ENCODE measurements at places on chromosomes 16 and 17.

DNA sequence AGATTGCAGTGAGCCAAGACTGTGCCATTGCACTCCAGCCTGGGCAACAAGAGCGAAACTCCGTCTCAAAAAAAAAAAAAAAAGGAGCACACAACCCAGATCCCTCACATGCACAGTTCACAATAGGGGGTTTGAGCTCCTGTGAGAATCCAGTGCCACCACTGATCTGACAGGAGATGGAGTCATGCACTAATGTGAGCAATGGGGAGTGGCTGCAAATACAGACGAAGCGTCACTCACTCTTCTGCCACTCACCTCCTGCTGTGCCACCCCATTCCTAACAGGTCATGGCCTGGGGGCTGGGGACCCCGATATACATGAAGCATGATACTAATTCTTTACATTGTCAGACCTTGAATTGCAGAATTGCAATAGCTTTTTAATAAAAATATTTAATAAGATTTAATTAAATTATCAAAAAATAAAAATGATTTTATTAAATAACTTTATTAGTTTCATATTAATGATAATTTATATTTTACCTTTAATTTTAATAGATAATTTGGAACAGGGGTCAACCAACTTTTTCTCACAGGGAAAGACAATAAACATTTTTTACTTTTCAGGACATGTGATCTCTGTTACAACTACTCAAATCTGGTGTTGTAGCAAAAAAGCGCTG, 171.4 kb downstream of the COPRS start:
- no peak for DNase-seq

DNA sequence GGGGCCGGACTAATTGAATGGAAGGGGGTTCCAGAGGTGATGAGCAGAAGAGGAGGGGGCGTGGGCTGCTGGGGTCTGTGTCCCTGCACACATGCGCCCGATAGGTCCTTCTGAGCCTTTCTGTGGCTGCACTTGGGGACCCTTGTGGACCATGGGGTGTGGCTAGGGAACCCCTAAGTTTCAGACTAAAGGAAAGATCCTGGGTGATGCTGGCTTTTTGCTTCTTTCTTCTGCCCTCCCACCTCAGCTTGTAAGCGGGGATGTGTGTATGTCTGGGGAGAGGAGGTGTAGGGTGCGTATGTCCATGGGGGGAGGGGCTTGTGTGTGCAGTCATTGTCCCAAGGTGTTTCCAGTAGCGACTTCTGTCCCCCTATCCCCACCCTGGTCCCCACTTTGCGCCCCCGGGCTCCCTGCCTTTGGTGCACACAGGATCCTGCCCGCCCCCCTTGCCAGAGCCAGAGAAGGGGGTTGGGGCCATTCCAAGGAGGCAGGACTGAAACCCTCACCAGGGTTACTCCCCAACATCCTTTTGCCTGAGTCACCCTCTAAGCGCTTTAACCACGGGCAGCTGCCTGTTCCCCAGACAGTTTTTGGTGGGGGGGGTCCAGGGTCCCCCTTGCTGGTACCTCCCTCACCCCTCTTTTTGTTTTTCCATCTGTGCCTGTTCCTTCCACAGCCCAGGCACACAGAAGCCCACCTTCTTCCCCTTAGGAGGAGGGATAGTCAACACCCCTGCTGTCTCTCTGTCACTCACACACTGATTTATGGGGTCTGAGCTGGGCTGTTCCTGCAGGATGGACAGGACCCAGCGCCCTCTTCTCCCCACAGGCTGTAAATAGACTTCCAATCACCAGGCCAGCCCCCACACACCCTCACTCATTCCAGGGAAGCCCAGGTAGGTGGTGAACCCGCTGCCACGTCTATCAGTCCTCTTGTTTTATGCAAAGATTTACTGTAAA, 83.2 kb downstream of the ARHGAP23 start:
- DNase-seq: no peak

GRCh38 chr17:21209511-21210175, 4.3 kb downstream of the TMEM11 start:
- DNase-seq: no peak

DNA sequence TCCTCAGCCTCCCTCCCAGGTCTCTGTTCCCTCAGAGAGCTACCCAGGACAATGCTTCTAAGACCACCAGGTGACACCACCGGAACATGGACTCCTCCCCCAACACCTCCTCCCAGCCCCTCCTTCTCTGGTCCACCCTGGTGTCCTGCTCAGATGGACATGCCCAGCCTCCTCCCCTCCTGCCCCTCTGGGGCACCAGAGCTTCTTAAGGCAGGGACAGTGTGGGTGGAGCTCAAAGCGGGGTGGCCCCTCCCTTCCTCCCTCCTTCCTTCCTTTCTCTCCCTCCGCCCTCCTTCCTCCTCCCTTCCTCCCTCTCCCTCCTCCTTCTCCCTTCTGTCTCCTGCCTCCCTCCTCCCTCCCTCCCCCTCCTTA, 22.7 kb downstream of the TRPV3 start:
- no peak for DNase-seq

DNA sequence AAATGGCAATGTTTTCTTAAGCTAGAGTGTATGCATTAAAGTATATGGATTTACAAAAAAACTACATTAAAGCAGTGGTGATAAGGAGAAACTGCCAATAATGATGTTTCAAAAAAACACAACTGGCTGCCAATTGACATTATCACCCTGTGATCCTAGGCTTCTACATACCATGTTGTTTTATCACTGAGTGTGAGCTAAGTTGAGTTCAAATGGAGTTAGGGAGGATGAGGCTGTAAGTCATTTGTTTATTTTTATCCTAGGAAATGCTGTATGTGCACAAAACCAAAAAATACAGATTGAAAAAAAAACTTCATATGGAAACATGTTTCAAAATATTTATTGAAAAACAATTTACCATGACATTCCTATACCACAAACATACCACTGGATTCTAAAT, 22.9 kb downstream of the CHCT1 start:
- no peak for DNase-seq

GRCh38 chr17:81477173-81477572, 35.4 kb downstream of the ACTG1 start:
- no peak for DNase-seq

DNA sequence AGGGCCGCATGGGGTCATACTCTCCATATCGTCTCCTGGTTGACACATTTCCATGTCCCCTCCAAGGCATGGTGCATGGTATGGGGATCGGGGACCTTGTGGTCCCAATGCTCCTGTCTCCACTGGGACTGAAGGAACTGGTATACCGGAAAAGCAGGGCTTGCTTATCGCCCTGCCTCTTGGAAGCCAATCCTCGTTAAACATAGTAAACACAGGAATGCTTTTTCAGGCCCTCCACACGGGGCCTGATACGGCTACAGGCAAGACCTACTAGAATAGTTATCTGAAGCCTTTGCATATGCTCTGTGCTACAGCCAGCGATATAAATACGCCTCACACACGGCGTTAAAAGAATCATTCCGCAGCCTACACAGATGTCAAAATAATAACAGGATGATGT, 159.5 kb downstream of the SHISA9 start:
- DNase-seq: no peak

DNA sequence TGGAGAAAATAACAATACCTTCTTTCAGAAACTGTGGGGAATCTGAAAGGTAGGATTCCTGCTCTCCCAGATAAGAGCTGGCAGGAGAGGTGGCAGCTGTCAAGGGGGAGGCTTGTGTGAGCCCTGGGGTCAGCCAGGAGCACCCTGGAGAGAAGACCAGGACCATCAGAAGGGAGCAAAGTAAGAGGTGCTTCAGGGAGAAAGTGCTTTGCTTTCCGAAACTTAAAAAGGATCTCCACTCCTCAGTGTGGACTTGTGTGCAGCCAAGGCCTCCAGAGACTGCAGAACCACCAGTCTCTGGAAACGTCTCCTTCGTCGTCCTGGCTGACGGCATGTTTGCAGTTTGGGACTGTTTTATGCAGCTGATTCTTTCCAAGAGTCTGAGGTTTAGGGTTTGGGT, 13.7 kb upstream of the SOX9 start:
- no peak for DNase-seq

GRCh38 chr16:11689031-11689840, 21.0 kb downstream of the SNN start:
- DNase-seq: no peak

- no peak for DNase-seq
Observed at GRCh38 chr16:19967963-19968362, 83.3 kb upstream of the GPRC5B start.

- no peak for DNase-seq
Observed at GRCh38 chr16:5045499-5046115, 11.9 kb upstream of the NAGPA start.

DNA sequence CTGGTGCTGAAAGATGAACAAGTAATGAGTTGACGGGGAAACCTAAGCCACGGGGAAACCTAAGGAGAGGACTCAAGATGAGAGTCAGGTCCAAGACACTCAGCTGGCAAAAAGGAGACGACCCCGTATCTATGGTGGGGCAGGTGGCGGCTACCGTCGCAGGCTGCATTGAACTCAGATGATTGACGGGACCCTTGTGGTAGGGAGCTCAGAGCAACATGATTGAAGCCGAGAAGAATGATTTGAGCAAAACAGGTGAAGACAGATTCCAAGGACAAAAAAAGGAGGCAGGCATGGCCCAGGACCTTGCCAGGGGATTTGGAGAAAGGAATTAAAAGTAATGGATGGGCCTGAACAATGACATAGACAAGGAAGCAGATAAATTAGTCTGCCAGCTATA, 7.5 kb upstream of the MYH3 start:
- no peak for DNase-seq

- DNase-seq: no peak
Observed at GRCh38 chr16:23771027-23771426, 16.2 kb downstream of the CHP2 start.

DNA sequence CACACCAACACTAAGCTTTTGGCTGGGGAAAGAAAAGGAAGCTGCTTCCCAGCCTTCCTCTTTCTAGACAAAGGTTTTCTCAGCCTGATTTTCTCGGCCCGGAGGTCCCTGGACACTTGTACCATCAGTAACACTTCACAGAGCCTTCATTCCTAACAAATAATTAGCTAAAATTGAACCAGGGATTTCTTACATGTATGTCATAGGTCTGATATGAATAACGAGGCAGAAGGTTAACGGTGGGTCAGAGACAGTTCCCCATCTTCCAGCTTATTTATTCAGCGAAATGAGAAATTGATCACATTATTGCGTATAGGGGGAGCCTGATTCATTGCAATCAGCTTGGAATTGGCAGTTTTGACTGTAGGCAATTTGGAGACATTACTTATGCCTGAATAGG, 142.5 kb downstream of the SALL1 start:
- no peak for DNase-seq

GRCh38 chr16:27844826-27845225, 218.7 kb downstream of the GSG1L start:
- no peak for DNase-seq

DNA sequence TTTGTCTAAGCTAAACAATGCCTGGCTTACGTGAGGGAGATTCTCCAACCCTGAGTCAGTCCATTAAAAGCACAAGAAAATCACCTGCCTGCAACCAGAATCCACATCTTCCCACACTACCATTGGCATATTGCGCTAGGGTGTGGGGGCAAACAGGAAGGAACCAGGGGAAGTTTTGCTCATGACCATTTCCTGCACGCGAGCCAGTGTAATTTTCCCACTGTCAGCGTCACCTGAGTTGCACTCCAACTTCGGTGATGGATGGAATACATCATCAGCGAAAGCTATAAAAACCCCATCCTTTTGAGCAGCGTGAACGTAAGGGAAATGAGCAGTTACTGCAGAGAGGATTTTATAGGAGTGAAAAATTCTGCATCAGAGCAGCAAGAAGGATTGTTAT, 167.9 kb upstream of the NOL11 start:
- DNase-seq: no peak

DNA sequence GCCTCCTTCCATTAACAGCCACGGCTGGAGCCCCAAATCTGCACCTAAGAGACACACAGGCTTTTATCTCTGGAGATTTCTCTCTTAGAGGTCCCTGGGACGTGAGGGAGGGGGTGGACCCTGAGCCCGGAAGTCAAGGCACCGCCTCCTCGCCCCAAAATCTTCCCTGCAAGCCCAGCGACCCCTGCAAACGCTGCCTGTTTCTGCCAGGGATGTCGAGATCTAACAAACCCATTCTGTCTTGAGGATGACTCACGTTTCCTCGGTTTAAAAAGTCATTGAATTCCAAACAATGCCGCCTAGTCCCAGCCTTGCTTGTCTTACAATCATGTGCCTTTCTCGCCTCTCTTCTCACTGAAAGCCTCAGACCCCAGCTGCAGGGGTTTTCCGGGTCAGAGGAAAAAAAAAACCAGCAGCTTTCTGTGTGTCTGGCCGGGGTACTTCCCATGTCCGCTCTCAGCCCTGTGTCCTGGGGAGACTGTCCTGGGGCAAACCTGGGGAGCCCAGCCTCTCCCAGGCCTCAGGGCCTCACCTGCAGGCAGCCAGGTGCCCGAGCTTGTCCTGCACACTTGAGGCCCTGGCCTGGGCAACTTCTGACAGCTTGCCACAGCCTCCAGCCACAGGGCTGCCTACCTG, 15.4 kb downstream of the ARL2BP start:
- DNase-seq: peak; percentile 33

DNA sequence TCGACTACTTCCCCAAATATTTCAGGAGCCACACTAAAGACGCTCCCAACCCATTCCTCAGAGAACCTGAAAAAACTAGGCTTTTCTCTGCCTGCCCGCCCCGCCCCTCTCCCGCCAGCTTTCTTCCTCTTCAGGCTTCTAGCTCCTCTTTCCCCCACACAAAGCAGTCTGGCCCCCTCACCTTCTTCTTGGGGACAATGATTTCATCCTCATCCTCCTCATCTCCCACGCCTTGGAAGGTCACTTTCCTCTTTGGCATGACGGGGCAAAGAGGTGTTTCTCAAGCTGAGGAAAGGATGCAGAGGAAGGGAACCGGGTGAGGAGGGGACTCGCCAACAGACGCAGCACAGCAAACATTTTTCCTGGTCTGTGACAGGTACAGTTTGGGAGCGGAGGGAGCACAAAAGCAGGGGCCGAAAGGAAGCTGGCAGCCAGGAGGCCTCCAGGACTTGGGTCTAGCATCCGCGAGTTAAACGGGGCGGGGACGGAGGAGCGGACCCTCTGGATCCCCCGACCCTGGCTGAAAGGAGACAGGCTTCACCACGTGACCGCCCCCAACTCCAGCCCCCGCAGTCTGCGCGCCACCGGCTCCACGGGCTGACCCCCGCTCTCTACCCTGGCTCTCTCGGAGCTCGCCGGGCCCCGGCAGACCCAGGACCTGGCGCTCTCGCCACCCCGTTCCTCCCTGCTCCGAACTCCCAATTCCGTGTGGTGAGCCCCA, 525 bp downstream of the CD2BP2 start:
- DNase-seq: no peak

DNA sequence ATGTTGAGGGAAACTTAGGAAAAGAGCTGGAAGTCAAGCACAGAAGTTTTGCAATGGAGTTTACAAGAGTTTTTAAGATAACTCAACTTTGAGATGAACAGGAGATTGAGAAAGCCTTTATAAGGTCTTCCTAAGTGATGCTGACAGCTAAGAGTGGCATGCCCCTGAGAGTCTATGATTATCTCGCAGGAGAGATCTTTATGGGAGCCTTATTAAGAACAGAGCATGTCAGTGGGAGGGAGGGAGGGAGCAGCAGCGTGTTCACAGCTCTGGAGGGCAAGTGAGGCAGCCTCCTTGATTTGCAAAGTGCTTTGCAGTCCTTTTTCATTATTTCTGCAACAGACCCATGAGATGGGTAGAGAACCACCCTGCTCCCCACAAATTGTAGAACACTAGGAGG, 30.7 kb downstream of the GNAO1 start:
- DNase-seq: no peak
